SHP77 treated with DMSO at 0.1 percent for 48 hours (cell line): ENCODE measurements at places on chromosomes 1 and 21.
A peak's percentile ranks its signal among the peaks of the same experiment; 100 is the strongest.

GRCh38 chr1:151681923-151682322 is 34.7 kb downstream of the CELF3 start:
- no peak for DNase-seq

- no peak for DNase-seq
Measured at GRCh38 chr1:53657531-53657805, 81.5 kb downstream of the GLIS1 start.

DNA sequence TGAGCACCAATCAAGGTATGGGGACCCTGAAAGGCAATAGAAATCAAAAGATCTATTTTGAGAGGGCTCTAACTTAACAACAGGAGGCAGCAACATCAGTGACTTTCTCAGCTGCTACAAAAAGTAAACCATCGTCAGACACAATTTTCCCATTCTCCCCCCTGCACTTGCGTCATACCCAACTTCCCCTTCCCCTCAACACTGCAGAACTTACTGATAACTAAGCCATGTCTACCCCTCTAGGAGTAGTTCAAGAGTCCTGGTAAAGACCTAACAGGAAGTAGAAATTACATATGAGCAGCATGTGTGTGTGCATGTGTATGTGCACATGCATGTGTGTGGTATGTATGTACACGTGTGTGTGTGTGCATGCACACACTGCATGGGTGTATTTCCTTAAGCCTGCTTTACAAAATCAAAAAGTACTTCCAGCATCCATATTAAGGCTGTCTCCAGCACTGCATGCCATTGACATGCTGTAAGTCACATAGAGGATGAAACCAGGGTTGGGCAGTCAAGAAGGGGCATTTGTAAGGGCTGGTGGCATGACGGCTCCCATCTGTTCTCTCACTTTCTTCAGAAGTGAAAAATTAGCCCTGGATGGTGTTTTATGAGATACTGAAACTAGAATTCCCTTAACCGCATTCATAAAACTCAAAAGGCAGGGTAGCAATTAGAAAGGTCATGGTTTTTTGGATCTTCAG is 460.1 kb upstream of the RUNX1 start:
- DNase-seq: no peak

DNA sequence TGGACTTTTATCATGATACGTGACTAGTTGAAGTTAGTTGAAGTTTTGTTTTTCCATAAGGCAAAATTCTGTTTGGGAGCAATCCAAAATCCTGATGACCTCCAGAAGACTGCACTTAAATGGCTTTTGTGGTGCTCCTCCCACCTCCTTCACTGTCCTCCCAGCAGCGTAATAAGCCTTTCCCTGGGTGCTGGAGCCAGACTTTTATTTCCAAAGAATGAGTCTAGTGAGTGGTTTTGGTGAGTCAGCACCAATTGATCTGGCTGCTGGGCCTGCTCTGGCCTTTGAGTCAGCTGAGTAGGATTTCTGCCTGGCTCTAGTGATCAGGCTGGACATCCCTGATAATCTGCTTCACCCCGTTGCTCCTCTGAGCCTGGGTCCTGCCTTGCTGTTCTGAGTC is 21.7 kb upstream of the KCND3 start:
- DNase-seq: no peak

DNA sequence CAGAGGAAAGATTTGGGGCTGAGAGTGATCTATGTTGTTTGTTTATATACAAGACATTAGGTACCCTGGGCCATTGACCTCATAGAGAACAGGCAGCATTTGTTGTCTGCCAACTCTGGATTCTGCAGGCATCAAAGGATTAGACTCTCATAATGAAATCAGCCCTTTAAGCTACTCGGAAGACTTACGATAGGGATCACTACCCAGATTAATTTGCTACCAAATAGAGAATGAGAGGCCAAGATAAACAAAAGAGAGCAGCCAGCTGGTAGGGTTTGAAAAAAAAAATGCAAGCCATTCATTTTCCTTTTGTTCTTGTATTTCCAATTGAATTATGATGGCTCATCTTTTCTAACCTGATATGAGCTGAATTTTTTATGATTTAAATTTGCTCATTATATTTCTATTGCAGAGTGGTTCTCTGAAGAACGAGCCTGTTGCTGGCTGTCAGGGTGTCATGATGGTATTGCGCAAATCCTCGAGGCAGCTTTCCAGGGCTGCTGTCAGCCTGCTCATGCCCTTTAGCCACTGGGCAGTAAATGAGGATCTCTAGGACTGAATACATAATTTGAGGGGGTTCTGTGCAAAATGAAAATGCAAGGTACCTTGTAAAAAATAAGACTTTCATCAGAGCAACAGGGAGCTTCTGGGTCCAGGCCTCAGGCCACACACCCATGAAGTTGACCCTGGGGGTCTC is 116.4 kb upstream of the KCNJ15 start:
- DNase-seq: peak; percentile 88
